Fibroblast of upper back skin (primary cell): ENCODE measurements at places on chromosomes 7 and 10.

DNA sequence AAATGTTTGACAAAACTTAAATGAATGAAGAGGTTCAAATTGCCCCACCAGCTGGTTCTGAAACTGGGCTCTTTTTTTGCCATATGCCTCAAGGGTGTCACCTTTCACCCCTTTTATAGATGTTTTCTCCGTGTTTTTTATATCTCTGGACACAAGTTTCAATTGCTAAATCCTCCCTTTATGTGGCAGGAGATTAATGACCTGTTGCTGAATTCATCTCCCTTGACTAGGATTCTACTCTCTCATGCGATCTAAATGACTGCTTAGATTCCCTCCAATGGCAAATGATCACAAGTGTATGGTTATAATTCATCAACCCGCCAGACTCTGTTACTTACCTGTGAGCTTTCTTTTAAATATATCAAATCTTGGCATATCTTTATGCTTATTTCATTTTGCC, 677.0 kb upstream of the POT1 start:
- no peak for DNase-seq

GRCh38 chr7:105643384-105643783, 62.1 kb upstream of the EFCAB10 start:
- DNase-seq = peak; percentile 38

- peak; percentile 27 for DNase-seq
Measured at GRCh38 chr10:7258948-7259523, 151.8 kb downstream of the SFMBT2 start.

DNA sequence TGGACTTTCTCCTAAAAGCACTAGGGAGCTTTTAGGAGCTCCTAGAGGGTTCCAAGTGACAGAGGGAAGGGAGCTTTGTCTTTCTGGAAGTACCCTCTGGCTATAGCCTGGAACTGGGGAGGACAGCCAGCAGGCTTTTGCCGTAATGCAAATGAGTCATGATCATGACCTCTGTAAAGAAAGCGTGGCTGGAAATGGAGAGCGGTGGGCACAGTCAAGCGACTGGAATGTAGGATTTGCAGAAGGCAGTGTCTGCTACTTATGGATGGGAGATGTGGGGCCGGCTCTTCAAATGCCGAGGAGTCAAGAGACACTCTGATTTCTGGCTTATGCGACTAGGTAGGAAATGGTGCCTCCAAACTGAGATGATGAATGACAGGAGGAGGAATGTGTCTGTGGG, 34.6 kb upstream of the PLPP4 start:
- DNase-seq = peak; percentile 97

DNA sequence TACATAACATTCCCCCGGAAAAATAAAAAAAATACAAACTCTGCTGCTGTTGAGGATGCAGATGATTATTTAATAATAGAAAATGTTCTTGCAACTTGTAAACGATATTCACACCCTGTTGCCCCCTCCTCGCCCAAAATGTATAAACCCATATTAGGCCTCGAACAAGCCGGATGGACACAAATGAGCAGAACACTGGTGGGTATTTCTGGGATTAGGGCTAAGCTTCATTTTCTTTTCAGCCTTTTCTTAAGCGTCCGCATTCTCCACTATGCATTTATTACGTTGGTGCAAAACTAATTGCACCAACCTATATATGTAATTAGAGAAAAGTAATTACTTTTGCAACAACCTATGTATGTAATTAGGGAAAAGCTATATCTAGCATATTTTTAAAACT, 349 bp upstream of the GNG11 start:
- no peak for DNase-seq

DNA sequence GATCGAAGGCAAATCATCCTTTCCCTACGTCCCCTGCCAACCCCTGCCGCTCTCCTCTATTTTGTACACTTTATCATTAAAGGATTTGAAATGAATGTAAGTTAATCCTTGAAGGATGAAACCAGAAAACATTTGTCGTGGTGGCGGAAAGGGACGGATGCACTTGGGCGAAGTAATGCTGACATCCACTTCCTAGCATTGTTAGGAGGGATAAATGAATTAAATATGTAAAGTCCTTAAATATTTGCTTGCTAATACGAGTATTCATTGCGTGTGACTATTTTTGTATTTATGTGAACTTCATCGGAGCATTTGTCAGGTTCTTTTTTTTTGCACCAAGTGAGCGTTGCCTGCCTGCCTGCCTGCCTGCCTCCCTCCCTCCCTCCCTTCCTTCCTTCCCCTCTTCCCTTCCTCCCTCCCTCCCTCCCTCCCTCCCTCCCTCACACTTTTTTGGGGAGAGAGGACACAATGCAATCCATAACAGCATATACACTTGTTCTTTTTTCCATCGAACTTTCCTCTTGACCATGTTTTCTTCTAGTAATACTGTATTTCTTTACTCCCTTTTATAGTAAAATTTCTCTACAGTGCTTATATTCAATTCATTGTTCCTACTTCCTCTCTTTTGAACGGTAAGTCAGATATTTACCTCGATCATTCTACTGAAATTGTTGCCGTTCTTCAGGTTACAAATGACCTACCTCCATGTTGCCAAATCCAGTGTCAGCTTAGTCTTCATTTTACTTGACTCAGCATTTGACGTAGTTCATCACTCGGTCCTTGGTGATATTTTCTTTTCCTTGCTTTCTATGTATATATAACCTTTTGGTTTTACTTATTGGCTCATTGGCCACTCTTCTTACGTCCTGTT, 831 bp downstream of the CCDC7 start:
- peak; percentile 28 for DNase-seq
